ENCODE measurements at places on chromosomes 2 and 18.

- DNase-seq, result no peak
These were observed 22.5 kb upstream of the NEDD4L start for GRCh38 chr18:58021504-58021903.

DNA sequence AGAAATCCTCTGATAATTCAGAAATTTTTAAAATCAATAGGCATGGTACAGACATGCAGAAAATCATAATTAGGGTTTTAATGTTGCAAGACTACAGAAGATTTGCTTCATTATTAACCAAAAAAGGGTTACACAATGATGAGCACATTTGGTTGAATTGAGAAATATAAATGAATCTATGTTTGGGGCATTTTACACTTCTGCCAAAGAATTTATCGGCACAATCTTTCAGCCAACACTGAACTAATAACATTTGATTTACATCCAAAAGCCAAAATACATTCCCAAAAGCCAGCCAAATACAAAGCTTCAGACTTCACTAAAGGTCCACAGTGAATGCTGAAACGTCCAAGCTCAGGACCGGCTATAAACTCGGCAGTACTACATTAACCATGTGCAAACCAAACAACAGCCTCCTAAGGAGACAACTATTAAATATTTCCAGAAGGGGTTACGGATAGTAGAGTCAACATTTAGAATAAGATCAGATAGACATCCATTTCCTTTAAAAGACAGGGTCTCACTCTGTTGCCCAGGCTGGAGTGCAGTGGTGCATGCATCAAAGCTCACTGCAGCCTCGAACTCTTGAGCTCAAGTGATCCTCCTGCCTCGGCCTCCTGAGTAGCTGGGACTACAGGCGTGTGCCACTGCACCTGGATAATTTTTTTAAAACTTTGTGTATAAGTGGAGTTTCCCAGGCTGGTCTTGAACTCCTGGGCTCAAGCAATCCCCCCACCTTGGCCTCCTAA is 29.4 kb downstream of the SPRED2 start:
- DNase-seq, result no peak

DNA sequence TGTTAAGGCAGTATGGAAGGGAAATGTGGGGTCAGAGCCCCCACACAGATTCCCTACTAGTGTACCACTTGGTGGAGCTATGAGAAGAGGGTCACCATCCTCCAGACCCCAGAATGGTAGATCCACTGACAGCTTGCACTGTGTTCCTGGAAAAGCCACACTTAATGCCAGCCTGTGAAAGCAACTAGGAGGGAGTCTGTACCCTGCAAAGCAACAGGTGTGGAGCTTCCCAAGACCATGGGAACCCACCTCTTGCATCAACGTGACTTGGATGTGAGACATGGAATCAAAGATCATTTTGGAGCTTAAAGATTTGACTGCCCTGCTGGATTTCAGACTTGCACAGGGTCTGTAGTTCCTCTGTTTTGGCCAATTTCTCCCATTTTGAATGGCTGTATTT is 10.8 kb upstream of the SCN1A start:
- DNase-seq, result no peak

DNA sequence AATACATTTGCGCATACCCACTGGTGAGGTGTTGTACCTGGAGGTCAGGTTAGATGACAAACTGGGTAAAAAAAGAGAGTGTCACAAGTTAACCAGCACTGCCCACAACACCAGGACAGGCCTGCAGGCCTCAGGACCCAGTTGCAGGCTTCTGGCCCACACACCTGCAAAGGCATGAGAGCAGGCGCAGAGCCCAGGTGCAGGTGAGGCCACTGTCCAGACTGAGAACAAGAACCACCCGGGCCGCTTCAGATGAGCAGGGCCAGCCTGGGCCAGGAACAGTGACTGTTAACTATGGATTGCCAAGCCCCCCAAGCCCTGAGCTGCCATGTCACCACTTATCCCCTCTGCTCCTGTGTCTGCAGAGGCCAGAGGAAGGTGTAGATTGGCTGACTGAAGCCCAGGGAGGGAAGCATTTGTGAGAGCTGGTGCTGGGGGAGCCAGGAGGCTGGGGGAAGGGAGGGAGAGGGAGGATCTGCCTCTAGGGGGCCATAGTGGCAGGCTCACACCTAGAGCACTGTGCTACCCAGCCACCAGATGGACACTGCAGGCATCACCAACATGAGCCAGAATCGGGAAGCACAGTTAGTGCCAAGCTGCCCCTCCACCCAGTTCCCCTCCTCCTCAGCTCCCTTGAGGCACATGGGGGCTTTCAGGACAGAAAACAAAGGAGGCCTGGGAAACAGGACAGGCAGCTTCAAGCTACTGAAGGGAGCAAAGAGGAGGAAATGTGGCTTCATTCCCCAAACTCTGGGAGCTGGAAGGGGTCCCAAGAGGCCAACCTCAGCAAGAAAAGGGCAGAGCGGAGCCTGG is 35.4 kb downstream of the SFXN5 start:
- no peak for DNase-seq

GRCh38 chr2:212935752-212936151 is 215.7 kb downstream of the IKZF2 start:
- no peak for DNase-seq

DNA sequence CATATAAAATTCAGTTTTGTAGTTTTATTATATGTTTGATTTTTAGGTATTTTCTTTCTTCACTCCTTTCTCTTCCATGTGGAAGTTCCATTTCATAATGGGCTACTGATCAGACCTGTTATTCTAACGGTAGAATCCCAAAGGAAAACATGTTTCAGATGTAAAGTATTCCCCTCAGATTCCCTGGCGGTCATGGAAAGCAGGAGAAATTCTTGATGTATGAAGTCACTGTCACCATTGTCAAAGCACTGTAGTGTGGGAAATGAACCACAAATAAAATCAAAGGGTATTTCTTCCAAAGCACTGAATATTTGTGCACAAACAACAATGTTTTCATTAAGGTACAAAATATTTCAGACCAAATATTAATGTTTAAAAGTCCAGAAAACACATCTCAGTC is 237.3 kb upstream of the KLHL14 start:
- no peak for DNase-seq

DNA sequence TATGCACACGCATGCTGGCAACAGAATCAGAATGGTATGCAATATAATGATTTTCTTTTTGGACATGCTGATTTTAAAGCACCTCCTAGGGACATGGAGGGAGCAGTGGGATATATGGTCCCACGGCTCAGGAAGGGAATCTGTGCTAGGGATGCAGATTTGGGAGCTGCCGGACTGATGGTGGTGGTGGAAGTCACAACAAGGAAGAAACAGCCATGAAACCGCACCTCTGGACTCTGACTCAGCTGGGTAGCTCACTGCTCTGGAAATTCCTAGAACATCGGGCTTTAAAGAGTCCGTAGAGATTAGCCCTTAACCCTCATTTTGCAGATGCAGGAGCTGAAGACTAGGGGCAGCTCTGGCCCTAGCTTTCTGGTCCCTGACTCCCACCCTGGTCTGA is 364.3 kb upstream of the KLHL29 start:
- no peak for DNase-seq

Measured in T follicular helper cell (primary cell).